ENCODE measurements at places on chromosomes 11 and 22.

GRCh38 chr11:69647390-69647748, 6.4 kb downstream of the CCND1 start:
- DNase-seq: no peak
- no peak overlapping the region for H3K4me3 ChIP-seq
- peaks cover 68% of the 10 kb centered on the region for H3K36me3 ChIP-seq
- H3K27ac ChIP-seq: peak overlapping the region; percentile 99
- peaks cover 97% of the 10 kb centered on the region for H3K4me1 ChIP-seq
- no peaks in the 10 kb centered on the region for H3K27me3 ChIP-seq

DNA sequence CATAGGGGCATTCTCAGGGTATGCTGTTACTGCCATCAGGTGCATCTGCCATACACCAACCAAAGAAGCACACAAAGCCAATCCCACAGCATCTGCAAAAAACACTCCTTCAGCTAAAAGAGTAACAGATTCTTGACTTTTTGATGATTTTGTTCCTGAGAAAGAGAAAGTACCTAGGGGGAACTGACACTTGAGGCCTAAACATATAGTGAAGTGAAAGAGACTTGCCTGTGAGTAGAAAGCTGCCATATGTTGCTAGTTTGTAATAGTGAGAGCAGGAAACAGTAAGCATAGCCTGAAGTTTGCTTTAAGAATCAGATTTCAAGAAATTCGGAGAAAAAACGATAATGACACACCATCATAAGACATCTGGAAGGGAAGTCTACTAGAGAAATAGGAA, 97.9 kb upstream of the CTSC start:
- H3K27me3 ChIP-seq: no peaks in the 10 kb centered on the region
- H3K4me3 ChIP-seq: no peak overlapping the region
- no peaks in the 10 kb centered on the region for H3K4me1 ChIP-seq
- no peak for DNase-seq

DNA sequence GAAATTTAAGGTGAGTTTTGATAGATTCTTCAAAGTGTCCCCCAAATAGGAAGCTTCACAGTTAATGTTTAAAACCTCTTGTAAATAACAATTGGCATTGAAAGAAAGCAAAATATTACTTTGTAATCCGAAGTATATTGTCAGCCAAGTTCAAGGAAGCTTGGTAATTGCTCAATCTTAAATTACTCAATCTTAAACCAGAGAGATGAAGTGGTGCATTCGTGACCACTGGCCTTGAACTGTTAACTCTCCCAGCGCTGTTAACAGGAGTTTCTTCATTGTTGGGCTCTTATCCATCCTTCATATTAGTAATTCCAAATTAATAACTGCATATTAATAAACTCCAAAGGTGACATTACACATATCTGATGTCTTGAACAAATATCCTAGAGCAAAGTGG, 20.6 kb upstream of the FDX1 start:
- H3K27me3 ChIP-seq: no peaks in the 10 kb centered on the region
- H3K36me3 ChIP-seq: no peaks in the 10 kb centered on the region
- DNase-seq: no peak
- H3K4me1 ChIP-seq: no peaks in the 10 kb centered on the region

DNA sequence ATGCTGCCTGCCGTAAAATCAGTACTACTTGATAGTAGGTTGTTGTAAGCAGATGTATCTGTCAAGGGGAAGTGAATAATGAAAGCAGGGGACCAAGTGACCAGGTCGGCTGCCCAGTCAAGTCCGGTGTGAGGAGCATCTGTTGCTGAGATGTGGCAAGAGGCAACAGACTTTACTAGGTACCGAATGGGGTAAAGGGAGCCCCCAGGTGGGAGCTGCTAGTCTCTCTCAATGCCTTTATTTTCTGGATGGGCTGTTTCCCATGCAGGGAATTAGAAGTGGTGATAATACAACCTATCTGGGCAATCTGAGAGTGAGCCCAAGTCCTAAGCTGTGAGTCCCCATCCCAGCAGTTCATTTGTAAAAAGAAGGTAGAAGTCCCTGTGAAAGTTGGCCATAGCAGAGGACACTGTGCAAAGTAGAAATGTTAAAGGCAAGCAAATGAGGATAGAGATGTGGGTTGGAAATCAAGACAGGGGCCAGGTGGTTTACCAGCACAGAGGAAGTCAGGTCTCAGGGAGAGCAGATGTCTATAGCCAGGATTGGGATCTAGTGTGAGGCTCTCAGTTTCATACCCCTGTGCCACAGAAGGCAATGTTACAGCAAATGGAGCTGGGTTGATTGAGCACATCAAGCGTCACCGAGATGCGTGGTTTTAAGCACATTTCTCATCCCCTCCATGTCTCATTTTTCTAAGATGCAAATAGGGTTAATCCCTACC, 90.7 kb upstream of the RAG2 start:
- H3K27ac ChIP-seq: no peak overlapping the region
- H3K36me3 ChIP-seq: no peaks in the 10 kb centered on the region
- no peak for DNase-seq

- peak; percentile 46 for DNase-seq
- H3K27ac ChIP-seq: peak overlapping the region; percentile 90
- peaks cover 100% of the 10 kb centered on the region for H3K4me1 ChIP-seq
- peaks cover 57% of the 10 kb centered on the region for H3K36me3 ChIP-seq
- H3K27me3 ChIP-seq: no peaks in the 10 kb centered on the region
Measured at GRCh38 chr11:114082767-114083181, 23.3 kb downstream of the ZBTB16 start.

- DNase-seq: no peak
- no peak overlapping the region for H3K4me3 ChIP-seq
- H3K36me3 ChIP-seq: peaks cover 30% of the 10 kb centered on the region
- H3K27ac ChIP-seq: no peak overlapping the region
Measured at GRCh38 chr11:126405906-126406305, 50.4 kb downstream of the ST3GAL4 start.

DNA sequence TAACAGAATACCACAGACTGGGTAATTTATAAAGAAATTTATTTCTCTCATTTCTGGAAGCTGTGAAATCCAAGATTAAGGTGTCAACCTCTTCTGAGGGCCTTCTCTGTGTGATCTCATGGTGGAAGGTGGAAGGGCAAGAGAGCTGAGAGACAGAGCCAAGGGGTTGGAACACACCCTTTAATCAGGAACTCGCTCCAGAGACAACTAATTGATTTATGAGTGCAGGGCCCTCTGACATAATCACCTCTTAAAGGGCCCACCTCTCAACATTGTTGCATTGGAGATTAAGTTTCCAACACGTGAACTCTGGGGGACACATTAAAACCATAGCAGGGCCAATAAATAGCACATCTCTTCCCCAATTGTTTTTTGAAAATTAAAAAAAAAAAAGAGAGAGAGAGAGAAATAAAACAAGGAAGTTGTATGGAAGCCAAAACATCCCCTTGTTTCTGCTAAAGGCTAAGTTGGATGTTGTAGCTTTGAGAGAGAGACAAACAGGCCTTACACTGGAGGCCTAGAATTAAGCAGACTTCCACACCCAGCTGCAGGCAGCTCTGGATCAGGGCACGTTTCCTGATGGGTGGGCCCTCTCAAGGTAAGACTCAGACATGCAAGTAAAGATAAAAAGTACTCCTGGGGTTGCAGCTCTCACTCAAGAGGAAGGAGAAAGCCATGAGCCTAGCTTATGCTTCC, 64.1 kb upstream of the BIRC3 start:
- H3K36me3 ChIP-seq: no peaks in the 10 kb centered on the region
- no peak for DNase-seq
- H3K4me1 ChIP-seq: no peaks in the 10 kb centered on the region
- no peak overlapping the region for H3K4me3 ChIP-seq

GRCh38 chr11:78833237-78833636, 258.6 kb upstream of the NARS2 start:
- no peaks in the 10 kb centered on the region for H3K36me3 ChIP-seq
- no peak overlapping the region for H3K4me3 ChIP-seq

GRCh38 chr11:118656563-118657165, 22.8 kb downstream of the TREH start:
- H3K36me3 ChIP-seq: peaks cover 61% of the 10 kb centered on the region
- no peak overlapping the region for H3K4me3 ChIP-seq
- DNase-seq: no peak
- no peak overlapping the region for H3K27ac ChIP-seq

DNA sequence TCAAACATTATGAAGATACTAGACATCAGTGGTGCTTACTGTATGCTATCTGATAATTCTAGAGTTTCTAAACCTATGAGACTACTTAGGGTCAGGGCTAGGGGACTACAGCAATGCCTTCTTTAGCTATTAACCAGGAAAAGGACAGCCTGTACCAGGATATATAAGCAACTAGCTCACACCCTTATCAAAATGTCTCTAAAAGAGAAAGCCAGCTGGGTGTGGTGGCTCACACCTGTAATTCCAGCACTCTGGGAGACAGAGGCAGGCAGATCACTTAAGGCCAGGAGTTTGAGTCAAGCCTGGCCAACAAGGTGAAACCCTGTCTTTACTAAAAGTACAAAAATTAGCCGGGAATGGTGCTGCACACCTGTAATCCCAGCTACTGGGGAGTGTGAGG, 55.8 kb downstream of the RAB6A start:
- H3K27ac ChIP-seq: no peak overlapping the region
- H3K36me3 ChIP-seq: peaks cover 72% of the 10 kb centered on the region
- no peaks in the 10 kb centered on the region for H3K27me3 ChIP-seq
- no peak overlapping the region for H3K4me3 ChIP-seq

- H3K27ac ChIP-seq: no peak overlapping the region
- peaks cover 22% of the 10 kb centered on the region for H3K4me1 ChIP-seq
- H3K4me3 ChIP-seq: no peak overlapping the region
- no peaks in the 10 kb centered on the region for H3K27me3 ChIP-seq
Measured at GRCh38 chr11:78796956-78797355, 222.3 kb upstream of the NARS2 start.

DNA sequence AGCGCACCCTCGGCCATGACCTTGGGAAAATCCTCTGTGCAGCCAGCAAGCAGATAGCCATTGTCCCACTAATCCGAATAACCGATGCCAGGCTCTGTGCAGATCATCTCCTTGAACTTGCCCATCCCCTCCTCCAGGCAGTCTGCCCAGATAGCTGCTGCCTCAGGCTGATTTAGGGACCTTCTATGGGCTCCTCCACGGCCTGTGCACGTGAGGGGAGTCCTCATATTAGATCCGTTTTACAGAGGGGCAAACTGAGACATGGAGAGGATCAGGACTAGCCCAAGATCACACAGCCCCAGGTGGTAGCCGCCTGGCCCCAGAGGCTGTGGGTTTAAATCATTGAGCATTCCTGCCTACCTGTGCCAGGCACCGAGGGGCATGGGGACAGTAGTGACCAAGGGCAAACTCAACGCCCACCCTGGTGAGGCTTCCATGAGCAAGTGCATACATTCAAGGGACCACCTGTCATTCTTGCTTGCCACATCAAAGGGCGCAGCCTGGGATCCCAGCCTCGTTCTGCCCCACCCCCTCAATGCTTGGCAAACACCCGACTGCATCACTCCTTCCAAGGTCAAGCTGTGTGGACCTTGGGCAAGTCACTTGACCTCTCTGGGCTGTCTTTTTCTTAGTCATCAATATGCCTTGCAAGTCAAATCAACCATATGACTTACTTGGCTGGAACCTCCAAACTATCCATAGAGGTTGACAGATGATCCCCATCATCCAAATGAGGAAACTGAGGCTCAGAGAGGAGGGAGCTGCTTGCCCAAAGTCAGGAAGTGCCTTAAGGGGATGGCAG, 131.6 kb downstream of the MN1 start:
- no peaks in the 10 kb centered on the region for H3K27me3 ChIP-seq
- DNase-seq: no peak
- H3K36me3 ChIP-seq: no peaks in the 10 kb centered on the region
- H3K27ac ChIP-seq: peak overlapping the region; percentile 94
- peaks cover 52% of the 10 kb centered on the region for H3K4me1 ChIP-seq
- H3K4me3 ChIP-seq: no peak overlapping the region

DNA sequence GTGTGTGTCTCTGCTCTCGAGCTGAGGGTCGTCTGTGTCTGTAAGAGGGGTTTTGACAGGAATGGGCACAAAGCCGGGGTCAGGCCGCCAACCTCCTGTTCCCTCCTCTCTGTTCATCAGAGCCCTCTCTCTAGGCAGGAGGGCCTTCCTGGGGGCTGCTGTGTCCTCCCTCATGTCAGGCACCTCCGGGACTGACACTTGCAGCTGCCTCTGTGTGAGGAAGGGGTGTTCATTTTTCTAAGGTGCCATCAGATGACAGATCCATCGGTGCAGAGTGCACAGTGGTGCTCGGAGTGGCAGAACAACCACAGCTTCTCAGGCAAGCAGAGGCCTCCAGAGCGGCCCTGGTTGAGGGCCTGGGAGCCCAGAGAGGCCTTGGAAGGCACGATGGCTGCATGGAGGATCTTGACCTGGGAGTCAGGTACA, 265.4 kb upstream of the B3GAT1 start:
- H3K4me1 ChIP-seq: no peaks in the 10 kb centered on the region
- no peak for DNase-seq
- H3K36me3 ChIP-seq: no peaks in the 10 kb centered on the region
- H3K4me3 ChIP-seq: no peak overlapping the region
- H3K27me3 ChIP-seq: peaks cover 53% of the 10 kb centered on the region

- H3K4me1 ChIP-seq: peaks cover 94% of the 10 kb centered on the region
- H3K27me3 ChIP-seq: no peaks in the 10 kb centered on the region
- peak overlapping the region; percentile 76 for H3K27ac ChIP-seq
Measured at GRCh38 chr11:73331138-73331916, 23.3 kb downstream of the ARHGEF17 start.

DNA sequence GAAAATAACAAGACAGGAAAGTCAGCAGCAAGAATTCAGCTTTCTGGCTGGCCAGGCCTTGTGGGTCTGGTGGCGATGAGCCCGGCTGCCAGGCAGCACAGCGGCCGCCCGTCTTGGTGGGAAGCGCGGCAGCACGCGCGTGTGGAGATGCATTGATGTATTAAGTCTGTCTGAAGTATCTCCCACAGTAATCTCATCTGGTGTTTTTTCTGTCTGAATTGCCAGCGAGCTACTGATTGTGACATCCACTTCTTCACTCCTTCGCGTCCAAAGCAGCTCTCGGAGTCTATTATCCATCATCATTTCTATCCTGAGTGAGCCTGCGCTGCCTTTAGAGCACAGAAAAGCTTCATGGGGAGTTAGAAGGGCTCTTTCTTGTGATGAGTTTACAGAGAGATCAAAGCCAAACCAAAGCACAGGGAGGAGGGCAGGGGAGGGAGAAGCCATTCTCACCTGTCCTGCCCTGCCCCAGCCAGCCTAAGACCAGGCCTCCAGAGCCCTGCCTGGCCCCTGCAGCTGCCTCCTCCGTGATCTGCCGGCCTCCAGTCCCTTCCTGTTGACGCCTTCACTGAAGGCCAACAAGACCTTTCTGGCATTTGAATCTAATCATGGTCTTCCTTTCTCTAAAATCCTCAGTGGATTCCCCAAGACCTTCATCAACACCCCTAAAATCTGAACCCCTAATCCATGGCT, 1419.0 kb downstream of the TBC1D22A start:
- no peak overlapping the region for H3K4me3 ChIP-seq
- no peak overlapping the region for H3K27ac ChIP-seq
- H3K36me3 ChIP-seq: no peaks in the 10 kb centered on the region
- no peaks in the 10 kb centered on the region for H3K4me1 ChIP-seq

DNA sequence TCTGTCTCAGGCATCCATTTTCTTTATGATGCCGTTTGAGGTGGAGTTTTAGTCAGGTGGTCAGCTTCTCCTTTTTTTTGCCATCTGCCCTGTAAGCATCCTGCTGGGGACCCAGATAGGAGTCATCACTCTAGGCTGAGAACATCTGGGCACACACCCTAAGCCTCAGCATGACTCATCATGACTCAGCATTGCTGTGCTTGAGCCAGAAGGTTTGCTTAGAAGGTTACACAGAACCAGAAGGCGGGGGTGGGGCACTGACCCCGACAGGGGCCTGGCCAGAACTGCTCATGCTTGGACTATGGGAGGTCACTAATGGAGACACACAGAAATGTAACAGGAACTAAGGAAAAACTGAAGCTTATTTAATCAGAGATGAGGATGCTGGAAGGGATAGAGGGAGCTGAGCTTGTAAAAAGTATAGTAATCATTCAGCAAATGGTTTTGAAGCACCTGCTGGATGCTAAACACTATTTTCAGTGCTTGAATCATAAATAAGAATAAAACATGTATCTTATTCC, 10.9 kb upstream of the HBE1 start:
- H3K36me3 ChIP-seq: no peaks in the 10 kb centered on the region
- no peaks in the 10 kb centered on the region for H3K27me3 ChIP-seq
- H3K4me1 ChIP-seq: no peaks in the 10 kb centered on the region
- no peak overlapping the region for H3K4me3 ChIP-seq
